ENCODE measurements at places on chromosomes 13 and 19.
A peak's percentile ranks its signal among the peaks of the same experiment; 100 is the strongest.

DNA sequence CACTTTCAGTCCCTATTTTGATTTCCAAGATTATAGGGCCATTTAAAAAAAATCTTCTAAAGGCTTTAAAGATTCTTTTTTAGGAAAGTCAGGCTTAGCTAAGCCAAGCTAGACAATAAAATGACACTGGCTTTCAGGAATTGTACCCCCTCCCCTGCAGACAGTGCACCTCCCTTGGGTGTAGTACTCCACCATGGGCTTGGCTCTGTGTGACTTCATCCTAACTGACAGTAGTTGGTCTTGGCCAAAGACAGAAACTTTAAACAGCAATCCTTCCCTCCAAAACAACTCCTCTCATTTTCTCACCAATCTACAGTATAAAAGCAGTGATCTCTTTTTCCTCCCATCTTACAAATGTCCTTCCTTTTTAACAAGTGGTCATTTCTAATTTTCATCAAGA lies 283.0 kb downstream of the DNAJC15 start:
- DNase-seq, result no peak

GRCh38 chr13:79485014-79485811 lies 4.3 kb downstream of the NDFIP2 start:
- no peak for DNase-seq

DNA sequence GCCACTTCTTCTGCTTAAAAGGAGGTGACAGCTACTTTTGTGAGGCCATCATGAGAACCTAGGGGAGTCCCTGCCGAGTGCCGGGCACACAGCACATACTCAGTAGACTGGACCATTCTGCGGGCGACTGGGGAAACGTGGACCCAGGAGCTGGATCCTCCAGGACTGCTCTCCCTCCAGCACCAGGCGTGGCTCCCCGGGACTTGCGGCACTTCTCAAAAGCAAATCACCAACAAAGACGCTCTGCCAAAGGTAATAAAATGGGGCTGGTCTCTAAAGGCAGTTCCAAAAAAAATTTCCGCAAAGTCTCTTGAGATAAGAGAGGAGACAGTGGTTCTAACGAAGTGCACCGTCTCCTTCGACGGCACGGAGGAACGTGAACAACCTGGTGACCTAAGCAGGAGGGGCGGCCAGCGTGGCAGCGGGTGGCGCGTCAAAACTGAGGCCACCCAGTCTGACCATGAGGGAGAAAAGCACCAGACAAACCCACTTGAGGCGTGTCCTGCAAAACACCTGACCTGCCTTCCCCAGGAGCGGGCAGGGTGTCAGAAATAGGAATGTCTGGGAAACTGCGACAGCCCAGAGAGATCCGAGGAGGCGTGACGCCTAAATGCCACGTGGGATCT lies 1.4 kb upstream of the TMPRSS9 start:
- DNase-seq, result no peak

- DNase-seq, result no peak
Measured at GRCh38 chr19:17794731-17795494, at the start of gene B3GNT3. B3GNT3 (plus strand) TSS chr19:17795138; CDS start chr19:17807808, 12,670 bp downstream.

DNA sequence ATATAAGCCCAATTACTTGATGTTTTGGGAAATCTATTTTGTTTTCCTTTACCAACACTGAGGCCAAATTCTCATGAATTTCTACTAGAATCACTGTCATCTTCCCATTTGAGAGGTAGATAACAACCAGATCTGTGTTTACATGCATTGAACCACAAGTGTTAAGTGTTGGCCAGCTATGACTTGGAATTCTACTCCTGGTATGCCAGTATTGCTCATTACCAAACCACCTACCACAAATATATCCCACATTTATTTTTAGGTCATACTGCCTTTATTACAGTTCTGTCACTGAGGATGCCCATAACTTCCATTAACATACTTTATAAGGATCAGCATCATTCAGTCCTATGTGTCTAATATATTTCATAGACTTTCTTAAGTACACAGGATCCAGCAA lies 328.9 kb downstream of the DIAPH3 start:
- DNase-seq, result no peak

DNA sequence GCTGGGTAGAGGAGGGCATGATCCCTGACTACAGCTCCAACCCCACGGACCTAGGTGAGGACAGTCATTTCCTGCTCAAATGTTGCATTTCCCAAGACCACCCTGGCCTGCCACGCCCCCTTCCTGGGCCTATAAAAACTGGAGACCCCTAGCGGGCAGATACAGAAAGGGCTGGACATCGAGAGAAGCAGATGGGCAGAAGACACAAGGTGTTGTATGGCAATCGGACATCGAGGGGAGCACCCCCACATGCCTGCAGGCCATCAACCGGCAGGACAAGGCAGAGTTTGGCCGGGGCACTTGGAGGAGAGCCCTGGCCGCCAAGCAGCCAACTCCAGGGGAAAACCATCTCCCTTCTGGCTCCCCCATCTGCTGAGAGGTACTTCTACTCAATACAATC lies 746.4 kb downstream of the PCDH9 start:
- DNase-seq, result no peak

DNA sequence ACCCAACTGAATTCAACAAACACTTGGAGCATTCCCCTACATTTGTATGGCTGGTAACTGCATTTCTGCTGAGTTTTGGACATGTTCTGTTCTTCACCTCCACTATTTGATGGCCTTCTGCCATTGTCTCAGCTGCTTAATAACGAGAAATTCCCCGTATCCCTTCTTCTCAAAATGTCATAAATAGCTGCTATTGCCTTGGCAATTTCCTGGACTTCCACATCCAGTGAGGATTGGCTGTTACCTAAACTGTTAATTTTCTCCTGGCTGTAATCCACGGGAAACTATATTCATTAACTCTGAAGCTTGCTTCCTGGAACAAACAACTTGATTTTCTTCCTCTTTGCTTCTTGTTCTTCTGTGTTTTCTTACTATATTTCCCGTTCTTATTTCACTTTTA lies 69.5 kb upstream of the TDRD3 start:
- no peak for DNase-seq

- DNase-seq, result no peak
Measured at GRCh38 chr13:27125357-27126282, 46.0 kb downstream of the USP12 start.

GRCh38 chr19:57068921-57069697 lies 50.7 kb upstream of the USP29 start:
- no peak for DNase-seq

DNA sequence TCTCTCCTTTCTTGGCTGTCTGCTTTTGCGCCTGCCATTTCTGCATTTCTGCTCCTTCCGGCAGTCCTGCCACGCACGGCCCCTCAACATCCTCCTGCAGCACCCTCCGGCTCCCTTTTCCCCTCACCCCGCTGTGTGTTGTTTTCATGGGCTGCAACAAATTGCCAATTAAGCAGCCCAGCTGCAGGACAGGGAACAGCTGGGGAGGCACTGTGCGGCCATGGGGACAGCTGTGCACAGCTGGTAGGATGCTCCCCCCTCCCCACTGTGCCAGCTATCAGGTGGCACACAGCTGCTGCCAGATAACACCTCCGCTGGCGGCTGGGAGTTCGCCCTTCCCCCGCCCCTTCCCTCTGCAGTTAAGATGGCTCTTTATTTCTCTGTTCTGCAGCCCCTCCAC lies 25.4 kb downstream of the LYL1 start:
- DNase-seq, result no peak

DNA sequence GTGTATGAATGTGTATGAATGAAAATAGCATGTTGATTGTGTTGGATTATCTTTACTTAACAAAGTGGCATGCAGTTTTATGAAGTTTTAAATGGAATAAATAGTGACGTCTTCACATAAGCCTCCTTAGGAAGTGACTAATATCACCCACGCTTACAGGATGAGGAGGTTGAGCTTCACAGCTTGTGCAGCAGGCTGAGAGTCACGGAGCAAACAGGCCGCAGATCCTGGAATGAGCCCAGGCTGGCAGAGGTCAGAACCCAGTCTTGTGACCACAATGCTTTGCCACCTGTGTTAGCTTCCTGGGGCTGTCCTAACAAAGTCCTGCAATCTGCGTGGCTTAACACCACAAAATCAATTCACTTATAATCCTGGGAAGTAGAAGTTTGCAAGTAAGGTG lies 20.8 kb downstream of the LAIR2 start:
- DNase-seq, result peak; percentile 44

GRCh38 chr13:40390401-40390916 lies 276.0 kb downstream of the FOXO1 start:
- DNase-seq, result no peak

DNA sequence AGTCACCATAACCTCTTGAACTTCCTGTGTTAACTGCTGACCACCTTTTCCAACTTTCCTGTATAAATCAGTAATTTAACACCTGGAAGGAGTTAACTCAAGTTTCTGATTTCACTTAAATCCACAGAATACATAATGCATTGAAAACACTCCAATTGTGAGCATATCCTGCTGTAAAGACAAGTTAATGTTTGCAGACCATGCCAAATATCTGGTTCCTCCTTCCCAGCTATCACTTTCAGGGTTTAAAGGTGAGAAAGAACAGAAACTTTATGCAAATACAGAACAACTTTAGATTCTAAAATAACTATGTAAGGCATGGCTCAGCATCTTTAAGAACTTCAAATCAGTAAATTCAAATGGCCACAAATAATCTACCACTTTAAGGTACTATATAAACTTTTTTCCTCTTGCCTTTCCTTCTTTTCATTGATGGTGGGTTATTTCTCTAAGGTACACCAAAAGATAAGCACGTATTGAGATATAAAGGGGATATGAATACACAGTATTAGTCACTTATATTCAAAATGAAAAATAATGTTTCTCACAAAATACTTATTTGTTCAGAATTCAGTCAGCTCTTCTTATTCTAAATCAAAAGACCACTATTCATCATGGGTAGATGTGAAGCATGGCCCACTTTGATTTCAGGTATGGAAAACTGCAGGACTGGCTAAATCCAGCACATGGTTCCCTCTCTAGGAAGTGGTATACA lies 6.6 kb upstream of the TPTE2 start:
- DNase-seq, result no peak

DNA sequence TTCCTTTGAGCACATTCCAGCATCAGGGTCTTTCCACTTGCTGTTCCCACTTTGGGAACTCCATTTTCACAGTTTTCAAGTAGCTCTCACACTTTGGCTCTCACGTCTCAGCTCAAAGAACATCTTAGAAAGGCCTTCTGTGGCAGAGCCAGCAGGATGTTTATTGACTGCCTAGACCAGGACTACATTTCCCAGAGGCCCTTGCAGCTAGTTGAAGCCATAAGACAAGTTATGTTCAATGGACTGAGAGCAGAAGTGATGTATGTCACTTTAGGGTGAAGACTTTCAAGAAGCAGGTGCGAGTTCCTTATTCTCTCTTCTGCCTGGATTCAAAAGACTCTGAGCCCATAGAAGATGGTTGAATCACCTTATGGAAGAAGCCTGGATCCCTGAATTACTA lies 4.3 kb upstream of the HAUS5 start:
- no peak for DNase-seq

- no peak for DNase-seq
Measured at GRCh38 chr19:10364644-10365043, 15.7 kb downstream of the TYK2 start.

- no peak for DNase-seq
Measured at GRCh38 chr19:13135068-13136062, 14.8 kb downstream of the STX10 start.

DNA sequence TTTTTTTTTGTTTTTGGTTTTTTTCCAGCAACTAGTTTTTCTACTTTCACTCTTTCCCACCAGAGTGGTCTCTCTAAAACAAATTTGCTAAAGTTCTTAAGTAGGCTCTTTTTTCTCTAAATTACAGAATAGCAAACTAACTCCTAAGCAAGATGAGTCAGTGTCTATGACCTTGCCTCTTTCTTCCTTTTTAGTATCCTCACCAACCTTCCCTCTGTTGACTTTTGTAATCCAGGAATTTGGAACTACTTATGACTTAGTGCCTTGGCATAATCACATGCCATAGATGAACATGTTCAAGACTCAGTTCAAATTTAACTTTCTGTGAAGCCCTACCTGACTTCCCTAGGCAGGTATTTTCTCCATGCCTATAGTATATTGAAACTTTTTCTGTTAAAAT lies 32.3 kb upstream of the AKAP11 start:
- no peak for DNase-seq

DNA sequence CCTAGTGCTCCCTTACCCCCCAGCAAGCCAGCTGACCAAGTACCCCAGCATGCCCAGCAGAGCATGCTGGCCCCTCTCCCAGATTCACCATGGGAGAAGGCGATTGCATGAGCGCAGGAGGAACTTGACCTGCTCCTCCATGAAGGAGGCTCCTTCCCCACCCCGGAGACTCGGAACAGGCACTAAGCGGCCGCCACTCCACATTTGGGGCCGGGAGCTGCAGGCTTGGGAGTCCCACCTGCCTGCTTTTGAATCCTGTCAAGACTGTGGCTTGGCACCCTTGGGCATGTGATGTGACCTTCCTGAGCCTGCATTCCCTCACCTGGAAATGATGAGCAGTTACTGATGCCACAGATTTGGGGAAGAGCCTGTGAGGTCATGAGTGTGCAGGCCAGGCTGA lies 12.7 kb upstream of the TIMM50 start:
- no peak for DNase-seq

DNA sequence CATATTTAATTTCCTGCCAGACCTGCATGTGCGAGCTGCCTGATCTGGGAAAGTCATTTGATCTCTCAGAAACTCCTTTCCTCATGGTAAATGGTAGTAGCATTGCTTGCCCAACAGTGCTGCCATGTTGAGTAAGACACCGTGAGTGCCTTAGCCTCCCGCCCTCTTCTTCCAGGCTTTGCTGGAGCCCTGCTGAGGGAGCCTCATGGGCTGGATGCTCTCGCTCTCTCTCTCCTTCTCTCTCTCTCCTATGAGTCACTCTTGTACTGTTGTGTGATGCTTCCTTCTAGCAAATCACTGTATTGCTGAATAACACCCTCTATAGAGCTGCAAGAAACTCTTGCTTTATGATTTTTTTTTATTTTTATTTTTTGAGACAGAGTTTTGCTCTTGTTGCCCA lies 365.5 kb downstream of the UQCRFS1 start:
- no peak for DNase-seq

- no peak for DNase-seq
Measured at GRCh38 chr13:46478651-46479050, 74.3 kb upstream of the LRCH1 start.

- peak; percentile 43 for DNase-seq
Measured at GRCh38 chr19:16078759-16079707, 2.7 kb downstream of the TPM4 start.

GRCh38 chr13:97880311-97880675 lies 73.2 kb upstream of the IPO5 start:
- no peak for DNase-seq

DNA sequence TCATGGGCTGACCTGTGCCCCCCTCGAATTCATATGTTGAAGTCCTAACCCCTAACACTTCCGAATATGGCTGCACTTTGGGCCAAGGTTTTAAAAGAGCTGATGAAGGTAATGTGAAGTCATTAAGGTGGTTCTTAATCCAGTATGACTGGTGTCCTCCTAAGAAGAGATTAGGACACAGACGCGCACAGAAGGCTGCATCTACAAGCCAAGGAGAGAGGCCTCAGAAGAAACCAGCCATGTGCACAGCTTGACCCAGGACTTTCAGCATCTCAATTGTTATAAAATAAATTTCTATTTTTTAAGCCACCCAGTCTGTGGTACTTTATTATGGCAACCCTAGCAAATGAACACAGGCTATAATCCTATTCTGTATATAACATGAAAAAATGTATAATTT lies 99.9 kb downstream of the DOCK9 start:
- DNase-seq, result no peak

- DNase-seq, result no peak
Measured at GRCh38 chr13:31322026-31322425, 122.3 kb downstream of the B3GLCT start.

- no peak for DNase-seq
Measured at GRCh38 chr13:25253702-25254101, 33.6 kb downstream of the MTMR6 start.

- DNase-seq, result no peak
Measured at GRCh38 chr19:30169196-30169900, 202.8 kb upstream of the ZNF536 start.

All from stimulated activated CD4-positive, alpha-beta T cell treated with anti-CD3 and anti-CD28 coated beads, Interleukin-2, amount 100 ng/mL, for 48 hours (primary cell).